ENCODE measurements at places on chromosomes 16 and 17. TPM values are rescaled to one million over a fixed set of nuclear protein-coding genes. Genes with fewer than 3 reads are reported as not detected.
A peak's percentile ranks its signal among the peaks of the same experiment; 100 is the strongest.

DNA sequence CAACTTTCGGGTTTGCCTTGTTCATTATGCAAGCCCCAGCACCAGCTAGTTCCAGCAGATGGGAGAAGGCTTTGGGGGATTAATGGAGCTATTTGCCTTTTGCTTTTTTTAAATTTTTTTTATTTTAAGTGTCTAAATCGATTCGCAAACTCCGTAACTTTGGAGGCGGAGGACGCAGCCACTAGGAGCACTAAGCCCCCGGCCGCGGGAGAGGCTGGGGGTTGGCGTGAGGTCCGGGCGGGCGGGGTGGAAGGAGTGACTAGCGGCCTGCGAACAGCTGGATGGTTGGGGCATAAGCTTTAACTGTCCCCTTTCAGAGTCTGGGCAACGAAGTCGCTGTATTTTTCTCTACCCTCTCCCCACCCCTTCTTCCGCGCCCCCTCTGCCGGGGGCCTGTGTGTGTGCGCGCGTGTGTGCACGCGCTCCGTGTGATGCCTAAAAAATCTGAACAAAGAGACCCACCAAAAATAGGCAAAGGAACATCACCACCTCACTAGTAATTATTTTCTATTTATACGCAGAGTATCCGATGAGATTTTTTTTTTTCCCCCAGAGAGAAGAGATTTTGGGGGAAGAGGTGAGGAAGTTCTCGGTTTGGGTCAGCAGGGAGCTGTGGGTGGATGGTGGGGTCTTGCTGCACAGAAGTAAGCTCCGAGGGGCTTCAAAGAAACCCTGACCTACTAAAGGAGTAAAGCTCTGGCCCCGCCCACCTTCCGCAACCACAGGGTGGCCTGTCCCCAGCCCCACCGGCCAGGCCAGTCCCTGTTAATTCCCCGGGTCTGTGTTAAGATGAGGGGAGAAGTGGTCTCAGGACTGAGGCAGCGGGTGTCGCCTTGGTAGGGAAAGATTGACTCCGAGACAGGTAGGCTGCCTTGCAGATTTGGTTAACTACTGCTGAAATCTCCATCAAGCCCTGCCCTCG lies 2.3 kb downstream of the SHISA9 start:
- H3K27ac ChIP-seq = no peak overlapping the region
- no peak for DNase-seq
- H3K4me3 ChIP-seq = no peak overlapping the region
- H3K4me1 ChIP-seq = peaks cover 2% of the 10 kb centered on the region

GRCh38 chr16:88130681-88131080 lies 179.4 kb downstream of the BANP start:
- peaks cover 3% of the 10 kb centered on the region for H3K27me3 ChIP-seq
- H3K27ac ChIP-seq = no peak overlapping the region
- H3K36me3 ChIP-seq = no peaks in the 10 kb centered on the region
- no peak for DNase-seq

- DNase-seq = no peak
- peaks cover 2% of the 10 kb centered on the region for H3K36me3 ChIP-seq
- H3K27me3 ChIP-seq = no peaks in the 10 kb centered on the region
- no peak overlapping the region for H3K27ac ChIP-seq
Observed at GRCh38 chr17:51064061-51064735, 56.5 kb downstream of the SPAG9 start.

GRCh38 chr16:83713597-83713996 lies 94.2 kb upstream of the HSBP1 start:
- H3K27ac ChIP-seq = no peak overlapping the region
- no peaks in the 10 kb centered on the region for H3K36me3 ChIP-seq
- no peaks in the 10 kb centered on the region for H3K4me1 ChIP-seq
- no peak overlapping the region for H3K4me3 ChIP-seq
- peaks cover 8% of the 10 kb centered on the region for H3K27me3 ChIP-seq
- DNase-seq = no peak

Gene CRISPLD2
- not detected for total RNA-seq

DNA sequence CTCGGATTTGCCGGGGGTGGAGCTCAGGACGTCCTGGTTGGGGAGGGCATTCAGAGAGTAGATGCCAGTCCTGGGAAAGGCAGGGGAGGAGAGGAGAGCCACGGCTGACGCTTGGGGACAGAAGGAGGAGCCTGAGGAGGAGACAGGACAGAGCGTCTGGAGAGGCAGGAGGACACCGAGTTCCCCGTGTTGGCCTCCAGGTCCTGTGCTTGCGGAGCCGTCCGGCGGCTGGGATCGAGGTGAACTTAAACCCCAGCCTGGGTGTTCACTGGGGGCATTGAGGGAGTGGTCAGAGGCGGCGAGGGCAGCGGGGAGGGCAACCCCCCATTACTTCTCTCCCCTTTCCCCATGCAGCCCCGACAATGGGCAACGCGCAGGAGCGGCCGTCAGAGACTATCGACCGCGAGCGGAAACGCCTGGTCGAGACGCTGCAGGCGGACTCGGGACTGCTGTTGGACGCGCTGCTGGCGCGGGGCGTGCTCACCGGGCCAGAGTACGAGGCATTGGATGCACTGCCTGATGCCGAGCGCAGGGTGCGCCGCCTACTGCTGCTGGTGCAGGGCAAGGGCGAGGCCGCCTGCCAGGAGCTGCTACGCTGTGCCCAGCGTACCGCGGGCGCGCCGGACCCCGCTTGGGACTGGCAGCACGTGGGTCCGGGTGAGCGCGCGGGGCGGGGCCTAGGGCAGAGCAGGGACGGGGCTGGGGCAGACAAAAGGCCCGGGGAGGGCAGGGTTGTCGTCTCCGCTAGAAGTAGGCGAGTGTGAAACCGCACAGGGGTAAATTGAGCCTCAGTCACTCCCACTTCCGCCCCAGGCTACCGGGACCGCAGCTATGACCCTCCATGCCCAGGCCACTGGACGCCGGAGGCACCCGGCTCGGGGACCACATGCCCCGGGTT lies 3.7 kb downstream of the NOL3 start:
- H3K4me3 ChIP-seq = peak overlapping the region; percentile 72
- peak; percentile 72 for DNase-seq
- H3K36me3 ChIP-seq = peaks cover 3% of the 10 kb centered on the region
- no peak overlapping the region for H3K27ac ChIP-seq
- peaks cover 86% of the 10 kb centered on the region for H3K27me3 ChIP-seq

DNA sequence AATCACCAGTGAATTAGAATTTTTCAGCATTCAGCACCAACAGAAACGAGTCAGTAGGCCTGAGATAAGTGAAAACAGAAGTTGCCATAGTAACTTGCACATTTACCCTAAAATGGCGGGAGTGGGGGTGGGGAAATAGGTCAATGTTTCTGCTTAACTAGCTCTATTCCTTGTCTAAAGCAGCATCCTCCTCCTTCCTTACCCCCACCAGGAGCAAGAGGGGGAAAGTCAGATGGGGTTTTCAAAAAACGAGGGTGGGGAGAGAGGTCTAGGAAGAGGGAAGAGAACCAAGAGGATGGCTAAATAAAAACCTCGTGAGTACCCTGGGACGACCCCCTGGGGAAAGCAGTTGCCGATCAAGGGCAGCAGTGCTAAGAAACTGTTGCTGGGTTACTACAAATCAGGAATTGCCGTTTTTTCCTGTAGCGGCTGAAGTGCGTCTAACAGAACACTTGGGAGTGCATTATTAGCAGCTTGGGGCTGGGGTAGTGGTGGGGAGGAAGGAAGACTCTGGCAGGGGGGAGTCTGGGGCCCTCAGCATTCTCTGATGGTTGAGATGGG lies 34.4 kb upstream of the MNT start:
- no peaks in the 10 kb centered on the region for H3K27me3 ChIP-seq
- DNase-seq = no peak
- H3K4me1 ChIP-seq = no peaks in the 10 kb centered on the region
- no peak overlapping the region for H3K4me3 ChIP-seq
- peak overlapping the region; percentile 10 for H3K27ac ChIP-seq

Gene CHST5
- total RNA-seq = not detected

DNA sequence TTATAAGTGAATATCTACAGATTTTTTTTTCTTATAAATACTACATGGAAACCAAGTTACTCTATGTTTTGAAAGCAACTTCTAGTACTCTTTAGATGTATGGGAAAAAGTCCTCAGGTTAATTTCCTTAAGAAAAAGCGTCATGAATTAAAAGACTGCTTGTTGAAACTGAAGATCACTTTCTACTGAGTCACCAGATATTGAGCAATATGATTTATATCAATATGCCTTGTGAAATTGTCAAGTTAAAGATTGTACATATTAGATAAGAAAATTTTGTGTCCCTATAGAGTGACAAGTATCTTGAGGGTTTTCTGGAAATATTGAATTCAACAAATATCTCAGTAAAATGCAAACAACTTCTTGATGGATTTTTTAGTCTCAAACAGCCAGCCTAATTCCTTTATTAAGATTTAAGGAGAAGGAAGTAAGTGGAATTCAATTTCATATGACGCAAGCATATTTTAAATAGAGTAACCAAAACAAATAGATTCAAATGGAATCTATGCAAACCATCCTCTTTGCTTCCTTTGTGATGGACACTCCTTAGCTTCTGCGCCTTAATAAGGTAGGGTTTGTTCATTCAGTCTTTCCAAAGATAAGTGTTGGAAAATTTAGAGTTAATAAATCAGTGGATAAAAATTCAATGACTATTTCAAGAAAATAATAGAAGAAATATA lies 16.6 kb downstream of the KRT12 start:
- no peak overlapping the region for H3K4me3 ChIP-seq
- H3K27ac ChIP-seq = no peak overlapping the region
- H3K36me3 ChIP-seq = no peaks in the 10 kb centered on the region

Gene RAB34
- 8.2 TPM for total RNA-seq

GRCh38 chr17:65711671-65712276 lies 150.3 kb upstream of the AXIN2 start:
- no peak for DNase-seq
- no peak overlapping the region for H3K27ac ChIP-seq
- peak overlapping the region; percentile 3 for H3K4me3 ChIP-seq
- H3K27me3 ChIP-seq = no peaks in the 10 kb centered on the region

Gene NPIPA2
- 1.3 TPM for total RNA-seq

- no peak overlapping the region for H3K4me3 ChIP-seq
- H3K27ac ChIP-seq = no peak overlapping the region
- no peaks in the 10 kb centered on the region for H3K27me3 ChIP-seq
Observed at GRCh38 chr17:67678414-67678813, 39.3 kb upstream of the NOL11 start.

GRCh38 chr17:7888184-7888920 lies at the start of gene CHD3:
Gene CHD3, plus strand, starts transcription at chr17:7888789. Its CDS starts 212 bp downstream, at chr17:7889001.
- H3K4me1 ChIP-seq = no peaks in the 10 kb centered on the region
- DNase-seq = peak; percentile 63
- H3K27me3 ChIP-seq = no peaks in the 10 kb centered on the region
- H3K36me3 ChIP-seq = peaks cover 18% of the 10 kb centered on the region
- H3K4me3 ChIP-seq = no peak within 1 kb of the TSS

DNA sequence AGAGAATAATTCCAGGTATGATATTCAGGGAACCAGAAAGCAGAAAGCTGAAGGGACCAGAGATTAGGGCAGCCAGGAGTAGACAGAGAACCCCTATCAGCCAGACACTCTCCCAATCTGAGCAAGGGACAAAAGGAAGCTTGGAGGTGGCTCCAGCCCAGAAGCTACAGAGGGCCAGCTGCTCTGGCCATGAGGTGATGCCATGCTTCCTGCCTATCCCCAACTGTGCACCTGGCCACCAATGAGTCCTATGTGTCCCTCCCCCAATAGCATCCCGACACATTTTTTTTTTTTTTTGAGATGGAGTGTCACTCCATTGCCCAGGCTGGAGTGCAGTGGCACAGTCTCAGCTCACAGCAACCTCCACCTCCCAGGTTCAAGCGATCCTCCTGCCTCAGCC lies 30.0 kb downstream of the NSMCE1 start:
- H3K36me3 ChIP-seq = peaks cover 44% of the 10 kb centered on the region
- H3K4me3 ChIP-seq = peak overlapping the region; percentile 67
- H3K4me1 ChIP-seq = peaks cover 84% of the 10 kb centered on the region
- no peaks in the 10 kb centered on the region for H3K27me3 ChIP-seq
- no peak for DNase-seq

GRCh38 chr16:26334218-26335111 lies 642.7 kb downstream of the HS3ST4 start:
- H3K36me3 ChIP-seq = no peaks in the 10 kb centered on the region
- DNase-seq = no peak
- no peaks in the 10 kb centered on the region for H3K4me1 ChIP-seq
- peaks cover 8% of the 10 kb centered on the region for H3K27me3 ChIP-seq
- H3K4me3 ChIP-seq = no peak overlapping the region
